ENCODE measurements at places on chromosomes 13 and 19. TPM values are rescaled to one million over a fixed set of nuclear protein-coding genes. Genes with fewer than 3 reads are reported as not detected.

- no peak for DNase-seq
These were observed 153.8 kb upstream of the UQCRFS1 start for GRCh38 chr19:29366757-29367156.

DNA sequence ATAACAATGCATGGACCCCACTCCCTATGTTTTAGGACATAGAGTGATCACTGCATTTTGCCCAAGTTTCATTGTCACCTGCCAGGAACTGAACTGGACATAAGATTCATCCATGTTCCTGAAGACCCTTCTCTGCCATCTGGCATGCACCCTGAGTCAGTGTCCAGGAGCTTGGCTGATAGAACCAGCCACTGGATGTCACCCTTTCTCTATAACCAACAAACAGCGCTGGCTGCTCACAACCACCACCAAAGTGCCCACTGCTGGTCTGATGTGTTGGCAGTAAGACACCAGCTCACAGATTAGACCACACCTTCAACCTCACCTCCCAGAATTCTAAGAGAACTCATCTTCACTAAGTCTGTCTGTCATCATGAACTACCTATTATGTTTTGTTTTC lies 333.4 kb downstream of the ITGBL1 start:
- peak; percentile 58 for DNase-seq

GRCh38 chr19:17902701-17903100 lies 30.1 kb upstream of the CCDC124 start:
- no peak for DNase-seq

DNA sequence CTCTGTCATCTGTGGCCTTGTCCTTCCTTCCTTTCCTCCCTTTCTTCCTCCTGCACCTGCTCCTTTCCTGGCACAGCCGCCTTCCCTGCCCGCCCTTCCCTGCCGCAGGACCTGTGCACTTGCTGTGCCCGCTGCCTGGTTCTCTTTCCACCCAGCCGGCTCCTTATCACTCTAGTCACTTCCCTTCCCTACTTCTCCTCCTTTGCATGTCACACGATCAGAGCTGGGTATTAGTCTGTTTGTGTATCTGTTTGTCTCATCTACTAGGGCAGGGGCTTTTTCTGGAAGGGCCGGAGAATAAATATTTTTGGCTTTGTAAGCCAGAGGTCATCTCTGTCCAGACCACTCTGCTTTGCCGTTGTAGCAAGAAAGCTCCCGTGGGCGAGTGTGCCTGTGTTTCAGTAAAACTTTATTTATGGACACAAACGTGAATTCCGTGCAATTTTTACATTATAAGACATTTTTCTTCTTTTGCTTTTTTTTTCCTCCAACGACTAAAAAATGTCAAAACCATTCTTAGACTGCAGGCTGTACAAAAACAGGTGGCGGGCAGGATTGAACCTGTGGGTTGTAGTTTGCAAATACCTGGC lies 6.1 kb downstream of the KDM4B start:
- no peak for DNase-seq

DNA sequence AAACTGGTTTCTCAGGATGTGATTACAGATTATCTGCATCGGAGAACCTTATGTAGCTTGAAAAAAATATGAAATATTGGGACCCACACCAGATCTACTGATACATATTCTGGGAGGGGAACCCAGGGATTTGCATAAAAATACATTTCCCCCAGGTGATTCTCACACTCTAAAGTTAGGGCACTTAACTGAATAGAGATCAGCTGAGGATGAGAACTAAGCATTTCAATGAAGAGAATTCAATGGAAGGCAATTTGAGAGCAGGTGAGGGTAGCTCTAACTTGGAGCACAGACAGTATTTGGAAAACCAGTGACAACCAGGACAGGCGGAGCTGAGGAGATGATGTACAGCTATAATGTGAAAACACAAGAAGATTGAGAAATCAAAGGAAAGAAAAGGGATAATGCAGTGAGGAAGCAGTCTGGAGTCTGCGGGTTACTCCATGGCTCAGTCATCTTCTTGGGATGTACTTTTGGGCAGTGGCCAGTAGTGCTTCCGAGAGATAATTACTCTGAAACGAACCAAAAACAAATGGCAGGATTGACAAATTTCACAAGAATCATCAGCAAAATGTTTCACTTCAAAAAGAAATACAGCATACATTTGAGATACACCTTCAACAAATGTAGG lies 6.1 kb upstream of the OXGR1 start:
- no peak for DNase-seq

DNA sequence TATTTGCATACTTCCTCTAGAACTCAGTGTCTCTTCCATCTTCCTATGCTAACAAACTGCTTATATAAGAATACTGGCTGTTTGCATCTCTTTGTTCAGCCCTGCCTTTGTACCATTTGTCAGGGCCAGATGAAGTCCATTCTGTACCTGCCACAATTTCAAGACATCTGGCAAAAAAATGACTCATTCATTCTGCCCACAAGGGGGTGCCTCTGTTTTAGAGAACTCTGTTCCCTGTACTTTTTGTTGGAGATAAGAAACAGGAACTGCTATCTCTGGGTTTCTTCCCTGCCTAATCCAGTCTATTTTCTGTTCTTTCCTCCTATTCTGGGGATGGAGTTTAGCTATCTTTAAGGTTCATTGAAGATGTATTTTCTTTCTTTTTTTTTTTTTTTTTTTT lies 23.0 kb downstream of the ZNF568 start:
- no peak for DNase-seq

Gene CYP4F3
- total RNA-seq: 401 TPM

Gene CADM4
- total RNA-seq: 5.1 TPM

Gene GAPDHS
- total RNA-seq: not detected

Gene APBA3
- total RNA-seq: 18.6 TPM

Gene WASF3
- total RNA-seq: 8.5 TPM

Gene MBD3L2
- total RNA-seq: not detected

Measured in left lobe of liver (tissue), 2 donors.